NCI-H748 treated with DMSO at 0.1 percent for 48 hours (cell line): ENCODE measurements at places on chromosomes 7 and 10.
A peak's percentile ranks its signal among the peaks of the same experiment; 100 is the strongest.

DNA sequence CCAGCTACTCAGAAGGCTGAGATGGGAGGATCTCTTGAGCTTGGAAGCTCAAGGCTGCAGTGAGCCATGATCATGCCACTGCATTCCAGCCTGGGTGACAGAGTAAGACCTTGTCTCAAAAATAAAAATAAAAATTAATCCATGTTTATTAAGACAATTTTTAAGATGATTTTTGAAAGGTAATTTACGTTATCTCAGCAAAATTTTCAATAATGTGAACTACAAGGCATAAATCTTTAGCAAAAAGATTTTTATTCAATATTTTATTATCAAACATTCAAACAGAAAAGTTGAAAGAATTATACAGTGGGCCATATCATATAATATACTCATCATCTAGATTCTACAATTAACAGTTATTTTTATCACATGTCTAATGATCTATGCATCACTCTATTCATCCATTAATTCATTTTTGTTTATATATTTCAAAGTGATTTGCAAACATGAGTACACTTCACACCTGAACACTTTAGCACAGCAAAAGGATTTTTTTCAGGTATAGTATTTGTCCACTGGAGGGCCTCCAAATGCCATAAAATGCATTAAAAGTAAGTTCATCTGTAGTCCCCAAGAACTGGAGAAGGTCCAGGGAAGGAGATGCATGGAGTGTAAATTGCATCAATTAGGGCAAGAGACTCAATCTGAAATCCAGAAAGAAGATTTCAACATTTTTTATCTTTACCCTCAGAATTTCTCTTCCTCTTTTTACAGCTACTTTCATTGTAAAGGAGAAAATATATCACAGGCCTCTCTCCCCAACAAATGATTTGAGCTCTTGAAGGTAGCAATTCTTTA is 38.6 kb upstream of the RSBN1L start:
- peak; percentile 27 for DNase-seq

GRCh38 chr10:50586740-50587088 is 37.0 kb downstream of the SGMS1 start:
- DNase-seq, result no peak

- no peak for DNase-seq
These were observed 19.4 kb downstream of the ZWINT start for GRCh38 chr10:56341612-56342011.

DNA sequence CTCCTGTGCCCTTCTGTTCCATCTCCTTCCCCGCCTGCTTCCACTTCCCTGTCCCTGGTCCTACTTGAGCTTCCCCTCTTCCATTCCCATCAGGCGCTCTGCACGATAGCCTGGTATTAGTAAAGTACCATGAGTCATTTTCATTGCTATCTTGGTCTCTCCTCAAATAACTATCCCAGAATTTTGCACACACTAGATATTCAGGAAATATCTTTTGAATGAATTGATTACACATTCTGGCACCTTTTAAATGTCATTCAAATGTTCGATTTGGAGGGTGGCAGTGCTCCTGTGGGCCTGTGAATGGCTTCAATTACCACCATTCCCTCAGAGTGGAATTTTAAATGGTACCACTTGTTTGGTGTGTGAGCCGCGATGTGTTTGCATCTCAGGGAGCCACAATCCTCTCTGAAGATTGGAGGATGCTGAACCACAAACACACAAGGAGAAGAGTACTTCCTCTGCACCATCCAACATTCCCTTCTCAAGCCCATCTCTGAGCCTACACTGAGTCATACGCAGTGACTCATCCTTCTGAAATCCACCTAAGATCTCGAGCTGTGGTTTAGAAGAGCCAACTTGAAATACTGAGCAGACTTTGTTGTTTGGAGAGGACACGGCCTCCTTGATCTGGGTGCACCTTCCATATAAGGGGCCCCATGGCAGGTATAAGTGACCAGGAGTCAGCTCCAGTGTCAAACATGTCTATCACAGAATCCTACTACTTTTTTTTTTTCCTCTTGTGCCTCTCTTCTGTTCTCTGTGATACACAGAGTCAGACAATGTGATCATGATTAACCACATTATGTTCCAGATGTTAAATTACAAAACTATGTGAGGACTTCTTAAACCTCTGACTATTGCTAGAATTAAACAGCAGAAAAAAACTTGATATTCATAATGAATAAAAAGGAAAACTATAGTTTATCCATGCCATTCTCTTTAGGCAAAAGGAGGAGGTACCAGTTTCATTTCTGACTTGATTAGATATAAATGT is 81.9 kb downstream of the BMPER start:
- no peak for DNase-seq

GRCh38 chr7:128322040-128322643 is 21.6 kb downstream of the RBM28 start:
- DNase-seq, result no peak

- no peak for DNase-seq
These were observed 12.7 kb downstream of the LOXL4 start for GRCh38 chr10:98255146-98255877.

DNA sequence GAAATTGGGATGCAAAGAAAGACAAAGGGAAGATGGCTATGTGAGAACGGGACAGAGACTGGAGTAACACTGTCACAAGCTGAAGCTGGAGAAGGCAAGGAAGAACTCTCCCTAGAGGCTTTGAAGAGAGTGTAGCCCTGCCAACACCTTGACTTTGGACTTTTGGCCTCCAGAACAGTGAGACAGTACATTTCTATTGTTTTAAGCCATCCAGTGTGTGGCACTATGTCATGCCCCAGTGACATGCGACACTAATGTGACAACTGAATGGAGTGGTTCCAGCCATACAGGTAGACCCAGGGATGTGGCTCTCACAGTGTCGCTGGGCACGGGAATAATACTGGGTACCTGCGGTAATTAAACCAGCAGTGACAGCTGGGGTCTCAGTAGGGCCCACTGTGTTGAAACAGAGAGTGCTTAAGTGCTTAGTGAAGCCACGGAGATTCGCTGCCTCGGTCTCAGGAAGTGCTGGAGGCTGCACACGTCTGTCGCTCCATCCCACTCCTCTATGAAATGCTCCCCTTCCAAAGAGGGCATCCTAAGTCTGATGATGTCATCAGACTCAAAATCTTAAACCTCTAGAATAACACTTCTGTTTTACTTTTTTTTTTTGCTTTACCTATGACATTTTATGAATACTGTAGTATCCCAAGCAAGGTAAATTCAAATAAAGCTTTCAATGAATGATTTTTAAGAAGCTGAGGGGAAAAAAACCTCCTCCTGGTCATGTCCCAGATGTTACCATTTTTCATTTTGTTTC is 154.6 kb upstream of the RHEB start:
- DNase-seq, result no peak

DNA sequence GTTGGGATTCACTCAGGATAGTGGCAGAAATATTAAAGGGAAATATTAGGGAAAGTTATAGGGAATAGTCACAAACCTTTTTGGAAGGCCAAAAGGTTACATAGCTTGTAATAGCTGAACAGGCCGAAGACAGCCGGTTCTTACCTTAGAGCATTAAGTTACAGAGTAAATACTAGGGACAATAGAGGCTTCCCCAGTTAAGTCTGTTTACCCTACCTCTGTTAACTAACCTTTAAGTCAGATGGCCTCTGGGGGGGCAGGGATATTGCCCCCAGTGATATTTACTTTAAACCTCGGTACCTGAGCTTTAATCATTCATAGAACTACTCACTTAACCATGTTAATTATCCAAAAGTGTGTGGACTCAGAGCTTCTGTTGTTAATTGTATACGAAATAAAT is 7.4 kb downstream of the POLR1F start:
- peak; percentile 70 for DNase-seq

- no peak for DNase-seq
These were observed 163.1 kb downstream of the PTPRN2 start for GRCh38 chr7:158424531-158424930.

DNA sequence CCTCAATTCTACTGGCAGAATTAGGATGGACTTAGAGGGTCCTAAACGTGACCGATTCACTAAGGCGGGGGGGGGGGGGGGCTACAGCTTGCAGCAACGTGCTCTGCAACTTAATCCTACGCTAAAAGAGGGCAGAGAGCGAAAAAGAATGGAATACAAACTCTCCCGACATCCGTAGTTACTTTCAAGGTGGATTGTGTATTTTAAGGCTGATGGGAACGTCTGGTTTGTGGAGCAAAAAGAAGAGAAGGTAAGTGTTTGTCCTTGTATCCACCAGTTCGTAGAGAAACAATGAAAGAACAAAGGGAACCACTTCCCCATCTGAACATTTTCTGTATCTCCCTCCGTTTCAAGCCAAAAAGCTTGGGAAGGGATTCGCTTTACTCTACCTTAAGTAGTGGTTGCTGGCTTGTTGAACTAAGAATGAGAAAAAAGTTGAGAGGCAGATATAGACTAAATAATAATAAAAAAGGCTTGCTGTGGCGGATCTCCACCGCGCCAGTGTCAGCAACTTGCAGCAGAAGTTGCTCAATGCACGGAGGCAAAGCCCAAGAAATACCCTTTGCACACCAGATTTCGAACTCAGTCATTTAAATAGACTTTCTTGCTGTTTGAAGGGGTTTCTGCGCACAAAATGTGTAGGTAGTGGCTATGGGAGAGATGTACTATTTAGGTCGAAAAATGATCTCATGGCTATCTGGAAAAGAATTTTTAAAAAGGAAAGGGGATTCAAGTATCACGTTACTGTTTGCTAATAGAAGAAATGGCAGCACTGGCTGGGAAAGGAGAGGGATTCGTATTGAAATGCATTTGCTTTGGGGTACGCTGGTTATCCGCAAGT is 736 bp downstream of the SKIDA1 start:
- DNase-seq, result peak; percentile 70

DNA sequence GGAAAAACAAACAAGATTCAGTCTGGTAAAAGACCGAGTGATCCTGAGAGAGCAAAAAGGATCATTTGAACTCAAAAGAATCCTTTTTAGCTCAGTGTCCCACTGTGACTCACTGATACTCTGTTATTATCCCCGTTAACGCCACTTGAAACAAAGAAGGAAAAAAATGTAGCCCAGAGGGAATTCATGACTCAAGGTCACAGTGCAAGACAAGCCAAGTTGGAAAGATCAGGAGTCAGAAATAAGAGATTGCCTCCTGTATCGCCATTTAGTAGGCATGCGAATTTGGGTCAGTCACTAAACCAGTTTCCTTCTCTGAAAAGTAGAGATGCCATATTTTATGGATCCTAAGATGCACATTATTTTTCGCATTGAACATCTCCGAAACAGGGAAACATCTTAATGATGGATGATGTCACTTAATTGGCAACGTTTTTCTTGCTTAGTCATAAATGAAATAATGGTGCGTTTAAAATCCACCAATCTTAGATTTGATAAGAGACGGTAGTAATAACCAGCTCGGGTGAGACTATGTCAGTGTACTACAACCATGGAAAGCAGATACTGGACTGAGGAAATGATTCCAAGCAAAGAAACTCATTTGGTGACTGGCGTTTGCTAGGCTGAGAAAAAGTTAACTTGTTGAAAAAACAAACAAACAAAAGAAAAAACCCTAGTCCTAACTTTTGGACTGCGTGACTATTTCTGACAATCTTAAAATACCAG is 502.0 kb upstream of the CELF2 start:
- no peak for DNase-seq

DNA sequence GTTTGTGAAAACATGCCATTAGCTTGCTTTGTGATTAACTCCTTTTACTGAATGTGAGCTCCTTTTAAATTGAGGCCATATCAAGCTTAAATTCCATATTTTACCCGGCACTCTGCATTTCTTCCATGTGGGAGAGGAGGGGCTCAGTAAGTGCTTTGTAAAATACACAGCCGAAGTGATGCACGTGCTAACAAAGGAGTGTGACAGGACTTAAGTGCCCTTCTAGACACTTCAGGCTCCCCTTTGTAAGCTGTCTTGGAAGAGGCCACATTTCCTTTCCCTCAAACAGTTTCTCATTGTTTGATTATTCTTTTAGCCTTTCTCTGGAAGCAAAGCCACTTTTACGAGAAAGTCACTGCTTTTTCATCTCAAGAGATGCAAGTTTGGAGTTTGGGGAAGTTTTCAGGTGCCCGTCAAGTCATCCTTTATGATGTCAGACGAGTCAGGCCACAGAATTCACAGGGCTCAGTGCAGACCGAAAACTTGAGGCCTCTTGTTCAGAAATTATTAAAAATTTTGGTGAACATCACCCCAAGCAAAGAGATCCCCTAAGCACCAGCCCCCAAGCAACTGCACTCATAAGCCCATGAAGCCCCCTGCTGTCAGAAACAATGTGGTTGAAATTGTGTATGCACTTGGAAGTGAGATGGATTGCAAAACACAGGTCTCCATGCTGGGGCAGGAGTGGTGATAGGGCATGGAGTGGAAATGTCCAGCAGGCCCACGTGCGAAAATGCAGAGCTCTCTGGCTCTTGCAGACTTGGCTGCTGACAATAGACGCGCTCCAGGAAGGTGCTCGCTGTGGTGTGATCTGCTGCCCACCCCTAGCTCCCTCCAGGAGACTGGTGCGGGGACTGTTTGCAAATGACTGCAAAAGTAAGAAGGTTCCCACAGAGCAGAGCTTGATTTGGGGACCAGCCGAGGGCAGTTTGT is 11.5 kb downstream of the IKZF1 start:
- DNase-seq, result no peak

- DNase-seq, result no peak
These were observed 120.9 kb downstream of the PLXNA4 start for GRCh38 chr7:132455378-132455777.

DNA sequence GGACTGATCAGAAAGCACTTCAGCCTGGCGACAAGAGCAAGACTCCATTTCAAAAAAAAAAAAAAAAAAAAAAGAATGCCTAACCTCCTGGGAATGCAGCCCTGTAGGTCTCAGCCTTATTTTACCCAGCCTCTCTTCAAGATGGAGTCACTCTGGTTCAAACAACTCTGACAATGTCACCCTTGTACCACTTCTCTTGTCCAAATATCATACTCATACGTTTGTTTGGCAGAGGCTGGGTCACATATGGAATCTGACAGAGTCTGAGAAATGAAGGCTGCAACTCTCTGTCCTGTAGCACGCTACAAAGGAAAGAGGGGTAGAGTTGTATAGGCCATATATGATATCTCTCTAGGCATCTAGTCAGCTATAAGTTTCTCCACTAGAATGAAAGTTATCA is 58.6 kb upstream of the GSAP start:
- DNase-seq, result no peak
